ENCODE measurements at places on chromosomes 3 and 15.

DNA sequence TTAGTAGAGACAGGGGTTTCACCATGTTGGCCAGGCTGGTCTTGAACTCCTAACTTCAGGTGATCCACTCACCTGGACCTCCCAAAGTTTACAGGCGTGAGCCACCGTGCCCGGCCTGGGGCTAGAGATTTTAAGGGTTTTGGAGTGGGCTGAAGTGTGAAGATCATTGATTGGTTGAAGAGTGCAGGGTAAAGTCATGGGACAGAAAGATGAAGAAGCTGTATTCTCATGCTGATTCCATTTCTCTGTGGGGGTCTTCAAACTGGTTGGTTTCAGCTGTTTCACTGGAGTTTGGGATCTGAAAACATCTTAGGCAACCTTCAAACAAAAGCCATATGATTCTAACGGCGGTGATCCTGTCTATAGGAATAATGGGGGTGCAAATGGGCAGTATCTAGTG, 52.1 kb downstream of the GATM start:
- no peak for DNase-seq

DNA sequence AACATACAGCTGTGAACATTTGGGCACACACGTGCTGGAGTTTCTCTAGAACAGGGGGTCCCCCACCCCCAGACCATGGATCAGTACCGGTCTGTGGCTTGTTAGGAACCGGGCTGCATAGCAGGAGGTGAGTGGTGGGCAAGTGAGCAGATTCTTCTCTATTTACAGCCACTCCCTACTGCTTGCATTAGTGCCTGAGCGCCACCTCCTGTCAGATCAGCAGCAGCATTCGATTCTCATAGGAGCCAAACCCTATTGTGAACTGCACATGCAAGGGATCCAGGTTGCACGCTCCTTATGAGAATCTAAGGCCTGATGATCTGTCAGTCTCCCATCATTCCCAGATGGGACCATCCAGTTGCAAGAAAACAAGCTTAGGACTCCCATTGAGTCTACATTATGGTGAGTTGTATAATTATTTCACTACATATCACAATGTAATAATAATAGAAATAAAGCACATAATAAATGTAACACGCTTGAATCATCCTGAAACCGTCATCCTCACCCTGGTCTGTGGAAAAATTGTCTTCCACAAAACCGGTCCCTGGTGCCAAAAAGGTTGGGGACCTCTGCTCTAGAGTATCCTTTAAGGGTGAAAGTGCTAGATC, 25.8 kb downstream of the CHRM5 start:
- no peak for DNase-seq

DNA sequence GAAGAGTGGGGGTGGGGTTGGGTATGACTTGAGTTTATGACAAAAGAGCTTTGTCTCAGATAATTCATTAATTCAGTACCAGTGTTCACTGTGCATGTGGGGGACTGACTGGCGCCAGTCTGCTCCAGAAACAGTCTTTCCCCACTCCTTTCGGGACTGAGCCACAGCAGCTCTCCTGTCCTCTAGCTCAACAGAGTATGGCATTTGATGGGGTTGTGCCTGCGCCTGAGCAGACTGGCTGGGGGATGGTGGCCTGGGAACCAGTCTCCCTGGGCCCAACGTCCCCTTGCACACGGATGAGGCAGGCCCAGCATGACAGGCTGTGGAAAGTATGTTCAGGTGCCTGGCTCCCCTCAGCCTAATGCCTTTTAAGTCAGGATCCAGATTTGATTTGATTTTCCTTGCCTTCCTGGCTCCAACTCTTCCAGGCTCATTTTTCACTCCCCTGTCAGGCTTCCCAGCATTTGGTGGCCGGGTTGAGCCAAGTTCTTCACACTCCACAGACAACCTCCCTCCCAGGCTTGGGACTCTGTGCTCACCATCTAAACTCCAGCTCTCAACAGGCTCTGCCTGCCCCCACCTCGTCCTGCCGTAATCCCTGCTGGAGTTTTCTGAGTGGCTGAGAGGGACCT, 105.0 kb downstream of the MYLK start:
- DNase-seq, result no peak

DNA sequence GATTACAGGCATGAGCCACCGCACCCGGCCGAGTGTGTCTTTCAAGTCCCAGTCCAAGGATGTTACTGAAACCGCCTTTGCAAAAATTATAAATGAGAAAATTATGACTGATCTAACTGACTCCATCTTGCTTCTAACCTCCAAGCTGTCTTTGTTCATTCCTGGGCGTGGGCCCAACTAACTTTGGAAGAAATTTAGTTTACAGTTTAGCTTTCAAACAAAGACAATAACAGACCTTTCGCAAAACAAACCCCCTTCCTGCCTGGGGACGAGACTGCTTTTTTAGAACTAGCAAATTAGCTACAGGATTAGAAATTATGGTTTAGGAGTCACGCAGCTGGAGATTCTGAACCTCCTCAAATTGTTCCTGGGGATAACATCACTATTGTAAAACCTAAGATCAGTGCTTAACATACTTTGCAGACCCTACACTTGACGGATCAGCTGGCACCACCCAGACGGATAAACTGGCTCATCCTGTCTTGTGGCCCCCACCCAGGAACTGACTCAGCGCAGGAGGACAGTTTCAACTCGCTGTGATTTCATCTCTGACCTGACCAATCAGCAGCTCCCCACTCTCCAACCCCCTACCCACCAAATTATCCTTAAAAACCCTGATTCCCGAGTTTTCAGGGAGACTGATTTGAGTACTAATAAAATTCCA, 23.8 kb downstream of the NANOGP8 start:
- DNase-seq, result no peak

- no peak for DNase-seq
These were observed 179.1 kb downstream of the THSD4 start for GRCh38 chr15:71294251-71294910.

DNA sequence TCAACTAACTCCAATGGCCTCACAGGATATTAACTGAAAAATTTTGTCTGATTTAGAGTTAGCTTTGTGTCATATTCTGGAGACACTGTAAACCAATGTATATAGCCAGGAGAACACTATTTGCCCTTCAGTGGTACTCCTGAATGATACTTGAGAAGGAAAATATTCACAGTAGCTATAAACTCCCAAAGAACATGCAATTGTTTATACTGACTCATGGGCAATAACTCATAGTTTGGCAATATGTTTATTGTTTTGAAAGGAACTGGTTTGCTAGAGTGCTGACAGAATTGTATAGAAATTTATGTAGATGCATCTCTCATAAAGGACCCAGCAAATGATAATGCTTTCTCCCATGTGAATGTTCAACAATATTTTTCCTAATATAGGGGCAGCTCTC, 537.6 kb downstream of the PLOD2 start:
- no peak for DNase-seq

- no peak for DNase-seq
These were observed 554.7 kb downstream of the FHIT start for GRCh38 chr3:60696428-60697125.

DNA sequence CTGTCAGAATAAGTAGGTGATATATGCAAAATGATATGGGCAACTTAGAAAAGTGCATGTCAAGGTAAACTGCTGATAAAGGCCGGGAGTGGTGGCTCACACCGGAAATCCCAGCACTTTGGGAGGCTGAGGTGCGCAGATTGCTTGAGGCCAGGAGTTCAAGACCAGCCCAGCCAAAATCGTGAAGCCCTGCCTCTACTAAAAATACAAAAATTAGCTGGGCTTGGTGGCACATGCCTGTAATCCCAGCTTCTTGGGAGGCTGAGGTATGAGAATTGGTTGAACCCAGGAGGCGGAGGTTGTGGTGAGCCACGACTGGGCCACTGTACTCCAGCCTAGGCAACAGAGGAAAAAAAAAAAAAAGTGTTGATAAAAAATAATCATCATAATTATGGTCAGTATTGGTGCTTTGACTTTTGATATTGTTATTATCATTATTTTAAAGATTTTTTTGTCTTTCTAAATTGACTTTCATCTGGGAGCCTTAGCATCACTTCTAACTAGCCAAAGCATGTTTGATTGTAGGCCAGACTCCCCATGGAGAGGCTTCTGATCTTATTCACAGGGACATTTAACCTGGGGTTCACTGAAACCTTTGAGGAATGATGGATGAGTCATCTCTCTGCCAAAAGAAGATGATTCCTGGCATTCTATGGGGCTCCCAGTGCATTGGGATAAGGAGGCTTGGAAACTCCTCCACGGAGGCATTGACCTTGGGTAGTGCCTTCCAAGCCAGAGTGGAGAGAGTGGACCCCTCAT, 5.6 kb downstream of the ZBTB38 start:
- no peak for DNase-seq

- no peak for DNase-seq
These were observed 45.7 kb downstream of the DHX30 start for GRCh38 chr3:47848599-47849117.

DNA sequence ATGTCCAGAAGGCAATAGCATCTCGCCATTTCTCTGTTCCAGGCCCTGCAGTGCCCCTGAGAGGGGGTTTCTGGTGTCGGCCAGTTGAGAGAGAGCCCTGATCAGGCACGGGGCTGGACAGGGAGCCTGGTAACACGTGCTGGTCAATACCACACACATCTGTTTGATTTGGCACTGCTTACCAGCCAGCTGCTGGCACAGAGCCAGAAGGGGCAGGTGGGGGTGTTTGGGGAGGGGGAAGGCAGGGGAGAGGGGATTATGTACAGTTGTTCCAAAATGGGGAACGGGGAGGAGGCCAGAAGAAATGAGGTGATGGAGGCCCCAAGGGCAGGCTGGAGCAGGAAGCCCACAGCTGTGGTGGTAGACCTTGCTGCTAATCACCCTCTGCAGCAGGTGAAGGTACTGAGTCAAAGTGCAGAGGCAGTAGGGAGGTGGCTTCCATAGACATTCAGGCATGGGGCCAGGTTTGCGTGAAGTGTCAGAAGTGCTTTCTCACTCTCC, 153.5 kb upstream of the LPP start:
- no peak for DNase-seq

DNA sequence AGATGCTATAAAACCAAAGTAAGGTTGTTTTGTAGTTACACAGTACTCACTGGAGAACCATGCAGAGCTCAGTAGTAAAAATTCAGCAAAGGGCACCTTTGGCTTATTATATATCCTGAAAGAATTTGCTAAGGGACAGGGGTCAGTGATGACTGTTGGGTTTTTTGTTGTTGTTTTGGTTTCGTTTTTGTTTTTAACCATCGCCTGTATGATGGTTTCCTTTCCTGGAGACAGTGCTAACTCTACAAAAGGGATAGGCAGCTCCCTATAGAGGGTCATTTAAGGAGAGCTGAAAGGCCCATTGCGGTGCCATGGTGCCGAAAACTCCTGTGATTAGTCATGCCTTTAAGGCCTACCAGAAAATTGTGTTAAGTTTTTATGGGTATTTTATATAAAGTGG, 118.2 kb upstream of the GOLIM4 start:
- no peak for DNase-seq

- DNase-seq, result no peak
These were observed 228.2 kb downstream of the TCF12 start for GRCh38 chr15:57146506-57147201.

DNA sequence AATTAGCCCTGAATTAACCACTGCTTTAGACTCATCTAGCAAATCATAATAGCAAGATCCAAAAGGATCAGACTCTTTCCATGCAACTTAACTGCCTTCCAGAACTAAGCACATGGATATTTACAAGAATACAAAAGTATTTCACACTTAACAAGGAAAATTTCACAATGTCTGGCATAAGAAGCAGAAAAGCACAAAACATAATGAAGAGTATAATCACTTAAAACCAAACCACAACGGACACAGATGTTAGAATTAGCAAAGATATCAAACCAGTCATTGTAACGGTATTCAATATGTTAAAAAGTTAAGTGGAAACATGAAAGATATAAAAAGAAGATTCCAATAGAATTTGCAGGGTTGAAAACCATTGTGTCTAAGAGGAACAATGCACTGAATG, 51.5 kb upstream of the COL6A6 start:
- DNase-seq, result no peak

DNA sequence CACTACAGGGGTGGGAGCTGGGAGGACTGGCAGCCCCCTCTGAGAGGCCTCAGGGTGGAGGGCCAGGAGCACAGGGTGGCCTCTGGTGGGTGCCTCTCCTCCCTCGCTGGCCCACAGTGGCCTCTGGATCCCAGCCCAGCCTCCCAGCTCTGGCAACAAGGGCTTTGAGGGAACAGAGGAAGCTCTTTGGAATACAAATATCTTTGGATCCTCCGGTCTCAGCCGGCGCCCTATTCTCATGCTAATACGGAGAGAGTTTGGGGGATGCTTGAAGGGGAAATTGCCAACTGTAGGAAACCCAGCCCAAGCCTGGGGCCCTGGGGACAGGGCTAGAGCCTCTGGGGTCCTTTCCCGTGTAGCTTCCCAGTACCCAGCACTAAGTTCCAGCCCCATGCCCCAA, 33.4 kb upstream of the INSYN1 start:
- no peak for DNase-seq

DNA sequence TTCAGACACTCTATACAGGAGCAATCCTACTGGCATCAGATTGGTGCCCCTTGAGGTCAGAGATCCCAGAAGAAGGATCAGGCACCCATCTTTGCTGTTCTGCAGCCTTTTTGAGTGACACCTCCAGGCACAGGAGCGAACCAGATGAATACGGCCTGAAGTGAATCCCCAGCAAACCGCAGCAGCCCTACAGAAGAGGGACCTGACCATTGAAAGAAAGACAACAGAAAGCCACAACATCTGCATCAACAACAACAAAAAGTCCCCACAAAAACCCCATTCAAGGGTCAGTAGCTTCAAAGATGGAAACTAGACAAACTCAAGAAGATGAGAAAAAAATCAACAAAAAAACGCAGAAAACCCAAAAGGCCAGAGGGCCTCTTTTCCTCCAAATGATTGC, 130.4 kb downstream of the PPM1L start:
- DNase-seq, result no peak

GRCh38 chr3:16496008-16496407, 17.5 kb downstream of the RFTN1 start:
- DNase-seq, result no peak

DNA sequence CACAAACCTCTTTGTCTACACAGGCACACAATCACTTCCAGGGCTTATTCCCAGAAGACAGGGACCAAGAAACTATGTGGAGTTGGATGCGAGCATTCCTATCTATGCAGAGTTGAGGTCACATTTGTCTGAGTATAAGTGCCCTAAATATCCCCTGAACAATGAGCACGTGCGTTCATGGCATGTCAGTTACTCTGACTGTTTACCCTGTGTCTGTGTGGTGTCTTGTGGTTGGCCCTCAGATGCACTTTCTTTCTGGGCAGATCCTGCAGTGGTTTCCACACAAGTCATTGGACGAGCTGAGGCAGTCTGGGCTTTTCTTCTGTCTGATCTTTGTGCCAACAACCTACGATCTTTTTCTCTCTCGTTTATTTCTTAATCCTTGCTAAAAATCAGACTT, 134.5 kb downstream of the FBN1 start:
- no peak for DNase-seq

DNA sequence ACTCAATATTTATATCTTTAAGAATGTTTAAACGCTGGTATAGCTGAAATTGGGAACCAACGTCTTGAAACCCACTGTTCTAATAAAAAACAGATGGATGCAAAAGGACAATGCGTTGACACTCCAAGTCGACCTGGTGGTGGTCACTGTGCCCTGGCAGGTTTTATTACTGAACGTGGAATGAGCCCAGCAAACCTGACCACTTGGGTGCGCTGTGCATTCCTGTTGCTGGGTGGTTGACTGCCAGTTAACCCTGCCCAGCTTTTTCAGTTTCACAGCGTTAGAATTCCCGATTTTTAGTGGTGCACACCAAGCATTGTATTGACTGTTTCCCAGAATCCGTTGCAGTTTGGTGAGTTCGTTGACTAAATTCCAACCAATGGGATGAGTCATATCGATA, 384.4 kb downstream of the OCA2 start:
- DNase-seq, result no peak
